Fibroblast of skin of left quadriceps (primary cell): ENCODE measurements at places on chromosomes 7 and 10.

DNA sequence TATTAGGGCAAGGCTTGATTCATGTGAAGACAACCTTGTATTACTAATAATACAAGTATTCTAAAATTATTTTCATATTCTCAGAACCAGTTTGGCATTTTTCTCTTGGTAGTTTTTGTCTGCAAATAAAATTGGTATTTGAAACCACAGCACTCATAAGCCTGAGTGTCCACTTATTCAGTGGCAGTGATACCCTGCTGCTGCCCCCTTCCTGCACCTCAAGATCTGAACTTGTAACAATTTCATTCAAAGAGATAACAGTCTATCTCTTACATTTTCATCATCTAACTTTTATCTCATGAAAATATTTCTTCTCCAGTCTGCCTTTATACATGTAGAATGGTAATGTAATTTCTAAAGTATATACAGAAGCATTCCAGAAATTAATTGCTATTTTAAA is 9.3 kb downstream of the TFAM start:
- no peak for DNase-seq

DNA sequence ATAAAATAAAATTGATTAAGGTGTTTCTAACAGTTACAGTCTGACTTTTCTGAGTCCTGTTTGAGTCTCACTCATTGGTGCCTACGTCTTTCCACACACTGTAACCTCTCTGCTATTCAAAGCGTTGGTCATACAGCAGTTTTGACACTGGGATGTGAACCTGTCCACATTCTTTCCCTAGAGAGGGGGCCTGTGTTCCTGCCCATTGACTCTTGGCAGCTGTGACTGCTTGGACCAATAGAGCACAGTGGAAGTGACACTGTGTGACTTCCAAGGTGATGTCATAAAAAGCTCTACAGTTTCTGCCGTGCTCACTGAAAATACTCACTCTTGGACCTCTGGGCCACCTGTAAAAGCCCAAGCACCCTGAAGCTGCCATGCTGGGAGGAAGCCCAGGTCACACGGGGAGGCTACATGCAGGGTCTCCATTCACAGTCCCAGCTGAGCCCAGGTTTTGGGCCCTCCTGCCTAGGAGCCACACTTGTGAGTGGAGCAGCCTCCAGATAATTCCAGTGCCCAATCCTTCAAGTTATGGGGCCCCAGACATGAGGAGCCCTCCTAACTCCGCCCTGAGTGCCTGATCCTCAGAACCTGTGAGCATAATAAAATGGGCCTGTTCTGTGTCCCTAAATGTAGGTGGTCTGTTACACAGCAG is 704 bp upstream of the ANTXRL start:
- no peak for DNase-seq

GRCh38 chr7:47807756-47808155 is 140.5 kb downstream of the PKD1L1 start:
- no peak for DNase-seq

- no peak for DNase-seq
Observed at GRCh38 chr10:131841131-131841660, 59.6 kb upstream of the PPP2R2D start.

GRCh38 chr7:127081539-127081938 is 171.2 kb downstream of the GRM8 start:
- DNase-seq, result no peak

- no peak for DNase-seq
Observed at GRCh38 chr7:122746948-122747347, 44.2 kb upstream of the RNF148 start.

DNA sequence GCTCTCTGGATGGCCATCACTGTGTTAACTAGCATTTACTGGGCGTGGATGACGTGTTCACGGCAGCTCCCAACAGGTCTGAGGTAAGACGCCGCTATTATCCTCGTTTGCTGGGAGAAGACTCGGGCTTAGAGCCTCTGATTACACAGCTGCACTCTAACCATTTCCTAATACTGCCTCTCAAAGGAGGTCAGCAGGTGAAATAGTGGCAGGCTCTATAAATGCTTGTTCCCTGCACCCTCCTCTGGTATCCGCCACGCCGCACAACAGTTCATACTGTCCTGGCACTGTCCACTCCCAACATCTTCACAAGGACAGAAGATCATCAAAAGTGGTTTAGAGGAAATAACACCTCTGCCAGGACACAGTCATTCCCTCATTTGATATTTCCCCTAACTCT is 28.3 kb downstream of the HIPK2 start:
- DNase-seq, result no peak

DNA sequence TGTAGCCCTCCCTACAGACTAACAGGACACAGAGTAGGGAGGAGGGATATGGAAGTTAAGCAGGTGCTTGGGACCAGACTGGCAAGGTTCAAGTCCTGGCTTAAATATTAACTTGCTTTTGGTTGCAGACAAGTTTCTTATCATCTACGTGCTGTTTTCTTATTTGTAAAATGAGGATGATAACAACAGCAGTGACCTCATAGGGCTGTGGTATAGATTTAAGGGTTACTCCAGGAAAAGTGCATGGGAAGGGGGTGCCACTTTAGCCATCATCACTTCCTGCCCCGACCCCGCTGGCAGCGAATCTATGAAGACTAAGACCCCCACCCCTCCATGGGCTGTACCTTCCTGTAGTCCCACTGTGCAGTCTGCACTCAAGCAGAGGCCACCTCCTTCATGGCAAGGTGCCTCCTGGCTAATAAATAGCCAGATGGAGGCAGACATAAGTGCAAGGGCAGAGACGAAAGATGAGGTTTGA is 250.2 kb downstream of the COBL start:
- DNase-seq, result no peak

DNA sequence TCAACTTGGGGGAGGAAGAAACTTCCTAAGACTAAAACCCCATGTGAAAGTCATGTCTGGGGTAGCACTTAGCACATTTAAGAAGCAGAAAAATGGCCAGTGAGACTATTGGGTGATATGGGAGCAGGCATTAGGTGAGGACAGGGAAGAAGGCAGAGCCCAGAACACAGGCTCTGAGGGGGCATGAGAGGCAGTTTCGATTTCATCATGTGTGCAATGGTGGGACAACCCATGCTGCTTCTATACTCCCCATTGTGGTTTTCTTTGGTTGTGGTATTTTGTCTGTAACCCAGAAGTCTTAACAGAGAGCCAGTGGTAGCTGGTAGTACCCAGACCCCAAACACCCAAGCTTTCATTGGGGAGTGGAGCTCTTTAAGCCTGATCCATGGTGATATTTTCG is 752.0 kb downstream of the GRID1 start:
- no peak for DNase-seq

DNA sequence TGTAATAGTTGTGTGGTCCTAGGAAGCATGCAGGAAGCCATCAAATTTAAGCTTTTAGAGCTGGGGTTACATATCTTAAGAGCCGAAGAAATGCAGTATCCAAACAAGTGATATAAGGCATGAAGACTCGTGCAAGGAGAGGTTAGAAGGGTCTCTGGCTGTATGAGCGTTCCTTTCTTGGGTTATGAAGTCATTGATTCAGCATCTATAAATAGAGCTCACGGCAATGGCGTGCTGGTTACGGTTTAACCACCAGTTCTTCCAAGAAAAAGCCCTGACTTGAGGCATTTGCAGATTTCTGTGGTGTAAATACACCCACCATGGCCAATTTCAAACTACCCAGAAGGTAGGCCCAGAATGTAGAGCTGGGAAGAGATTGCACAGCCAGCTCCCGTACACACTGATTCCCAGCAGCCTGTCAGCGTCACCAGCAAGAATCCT is 72.0 kb upstream of the KAT6B start:
- peak; percentile 43 for DNase-seq

- DNase-seq, result no peak
Observed at GRCh38 chr10:31605861-31606525, 287.0 kb downstream of the ZEB1 start.

GRCh38 chr10:70850097-70850496 is 34.3 kb downstream of the SGPL1 start:
- DNase-seq, result no peak

GRCh38 chr10:4763960-4764428 is 62.0 kb upstream of the AKR1E2 start:
- peak; percentile 82 for DNase-seq

- no peak for DNase-seq
Observed at GRCh38 chr10:97538411-97538810, 34.2 kb upstream of the ANKRD2 start.

- no peak for DNase-seq
Observed at GRCh38 chr7:123974326-123974908, 49.4 kb downstream of the SPAM1 start.

- no peak for DNase-seq
Observed at GRCh38 chr10:28761084-28761846, 83.9 kb downstream of the BAMBI start.
